Right atrium auricular region (tissue), 2 donors: ENCODE measurements at places on chromosomes 5 and 9. TPM values are rescaled to one million over a fixed set of nuclear protein-coding genes. Genes with fewer than 3 reads are reported as not detected.

- DNase-seq = no peak
Observed at GRCh38 chr5:85985167-85985566, 632.6 kb upstream of the COX7C start.

DNA sequence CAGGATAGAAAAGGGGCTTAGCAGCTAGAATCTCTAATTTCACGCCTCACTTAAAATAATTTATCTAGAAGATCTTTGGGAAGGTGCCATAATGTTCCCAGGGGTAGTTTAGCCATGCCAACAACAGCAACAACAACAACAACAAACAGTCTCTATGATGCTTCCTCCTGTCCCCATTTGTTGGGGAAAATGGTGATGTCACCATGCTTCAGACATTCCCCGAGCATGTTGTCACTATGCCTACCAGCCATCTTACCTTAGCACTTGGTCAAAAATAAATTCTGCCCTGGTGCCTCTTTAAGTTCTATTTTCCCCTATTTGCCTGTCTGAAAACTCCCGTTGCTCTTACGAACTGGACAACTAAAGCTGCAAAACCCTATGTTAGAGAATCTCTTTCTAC, 76.6 kb downstream of the KCNN2 start:
- DNase-seq = no peak

- DNase-seq = no peak
Observed at GRCh38 chr5:74502479-74502950, 138.0 kb downstream of the ENC1 start.

GRCh38 chr9:123090198-123090896, 56.9 kb downstream of the GPR21 start:
- no peak for DNase-seq

DNA sequence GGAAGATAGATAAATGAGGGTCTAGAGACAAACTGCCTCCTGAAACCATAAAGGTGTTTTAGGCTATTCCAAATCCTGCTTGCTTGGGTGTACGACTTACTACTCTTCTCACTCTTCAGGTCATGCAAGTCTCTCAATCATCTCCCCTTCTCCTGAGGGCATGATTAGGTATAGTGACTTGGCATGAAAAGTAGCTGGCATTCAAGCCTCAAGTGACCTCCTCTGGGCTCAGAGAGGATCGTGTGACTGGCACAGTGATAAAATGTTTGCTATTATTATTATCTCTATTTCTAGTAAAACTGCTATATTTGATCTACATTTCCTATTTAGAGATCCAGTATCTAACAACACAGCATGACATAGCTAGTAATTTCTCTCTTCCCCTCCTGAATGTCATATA, 494.8 kb downstream of the SPOCK1 start:
- no peak for DNase-seq

DNA sequence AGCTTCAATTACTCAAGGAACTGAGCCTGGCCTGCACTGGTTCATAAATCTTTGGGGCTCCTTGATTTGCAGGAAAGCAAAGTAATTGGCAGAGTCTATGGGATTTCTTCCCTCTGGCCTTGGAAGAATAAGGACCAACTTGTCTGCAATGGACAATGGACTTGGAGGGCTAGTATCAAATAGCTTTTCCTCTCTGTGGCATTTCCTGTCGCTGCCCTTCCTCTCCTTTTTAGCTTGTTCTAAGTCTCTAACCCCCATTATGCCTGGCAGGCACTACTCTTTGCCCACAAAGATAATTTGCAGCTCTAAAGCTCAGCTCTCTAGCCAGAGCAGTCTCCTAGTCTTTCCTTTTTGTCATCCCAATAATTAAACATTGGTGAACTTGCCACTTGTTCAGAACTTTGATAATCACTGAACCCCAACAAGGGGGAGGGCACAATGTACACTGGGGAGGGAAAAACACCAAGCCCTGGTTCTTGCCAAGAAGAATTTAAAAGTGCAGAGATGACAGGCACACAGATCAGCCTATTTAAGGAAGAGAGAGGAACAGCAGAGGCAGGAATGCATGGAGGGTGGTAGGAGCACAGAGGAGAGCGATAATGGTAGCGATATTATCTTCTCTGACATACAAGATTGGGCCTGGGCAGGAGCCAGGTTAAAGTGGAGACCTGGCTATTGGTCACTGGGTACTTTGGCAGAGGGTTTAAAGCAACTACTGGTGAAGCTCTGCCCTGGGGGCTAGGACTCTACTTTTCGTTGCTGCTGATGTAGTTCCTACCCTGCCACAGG, 38.5 kb downstream of the FAM219A start:
- DNase-seq = no peak

DNA sequence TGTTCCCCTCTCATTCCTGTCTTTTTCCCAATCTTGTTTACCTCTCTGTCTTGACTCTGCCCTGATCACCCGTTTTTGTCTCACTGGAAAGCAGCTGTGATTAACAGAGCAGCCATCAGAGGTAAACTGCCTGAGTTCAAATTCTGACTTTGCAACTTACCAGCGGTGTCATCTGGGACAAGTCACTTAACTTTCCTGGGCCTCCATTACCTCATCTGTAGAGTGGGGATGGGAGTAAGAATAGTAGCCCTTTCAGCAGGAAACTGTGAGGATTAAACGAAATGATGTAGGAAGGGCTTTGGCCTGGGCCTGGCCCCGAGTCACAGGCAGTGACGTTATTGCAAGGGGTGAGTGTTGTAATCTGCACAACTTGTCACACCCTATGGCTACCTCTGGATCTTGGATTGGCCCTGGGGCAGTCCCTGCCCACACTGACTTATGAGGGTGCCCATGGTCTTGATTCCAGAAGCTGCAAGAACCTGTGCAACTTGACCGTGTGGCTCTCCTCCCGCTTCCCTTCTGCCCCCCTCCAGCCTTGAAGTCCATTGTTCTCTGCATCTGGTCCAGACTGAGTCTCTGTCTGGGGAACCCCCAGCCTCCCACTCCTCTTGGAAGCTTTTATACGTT, 657 bp upstream of the PCDH12 start:
- DNase-seq = peak; percentile 83

- no peak for DNase-seq
Observed at GRCh38 chr9:23307731-23308513, 518.1 kb downstream of the ELAVL2 start.

DNA sequence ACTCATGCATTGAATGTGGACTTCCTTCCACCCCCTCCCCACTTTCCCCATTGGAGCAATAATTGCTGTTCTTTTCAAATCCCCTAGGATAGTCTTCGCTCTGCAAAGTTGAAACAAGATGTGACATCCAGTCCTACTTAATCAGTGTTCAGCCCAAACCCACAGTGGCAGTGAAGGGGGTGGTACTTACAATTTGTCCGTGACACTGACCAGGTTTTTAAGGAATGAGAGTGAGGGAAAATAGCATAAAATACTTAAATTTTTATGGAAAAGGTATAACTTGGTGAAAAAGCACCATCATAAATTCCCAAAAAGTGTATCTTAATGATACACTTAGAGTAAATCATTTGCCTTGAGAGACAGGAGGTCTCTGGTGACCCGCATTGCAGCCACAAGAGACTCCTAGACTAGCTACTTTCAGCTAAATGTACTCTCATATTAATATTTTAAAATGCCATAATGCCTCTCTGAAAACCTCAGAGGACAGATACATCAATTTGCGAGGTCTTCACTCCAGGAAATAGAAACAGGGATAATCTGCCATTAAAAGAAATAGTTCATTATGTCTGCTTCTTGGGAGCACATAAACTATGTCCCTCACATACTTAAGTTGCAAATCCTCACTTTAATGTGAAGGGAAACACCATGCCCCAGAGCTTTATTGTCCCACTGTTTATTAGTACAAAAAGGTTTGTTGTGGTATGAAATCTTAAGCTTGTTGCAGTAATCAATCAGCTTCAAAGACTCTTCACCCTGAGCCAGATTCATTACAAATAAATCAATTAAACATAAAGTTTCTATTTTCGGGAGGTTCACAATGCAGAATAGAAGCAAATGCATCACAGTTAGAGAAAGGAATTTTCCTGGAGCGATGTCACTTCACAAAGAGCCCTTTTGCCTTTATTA, 343.6 kb upstream of the ISL1 start:
- no peak for DNase-seq

- no peak for DNase-seq
Observed at GRCh38 chr5:99305045-99305580, 376.3 kb upstream of the CHD1 start.

GRCh38 chr5:132238169-132238744, 10.6 kb upstream of the P4HA2 start:
- DNase-seq = peak; percentile 84

DNA sequence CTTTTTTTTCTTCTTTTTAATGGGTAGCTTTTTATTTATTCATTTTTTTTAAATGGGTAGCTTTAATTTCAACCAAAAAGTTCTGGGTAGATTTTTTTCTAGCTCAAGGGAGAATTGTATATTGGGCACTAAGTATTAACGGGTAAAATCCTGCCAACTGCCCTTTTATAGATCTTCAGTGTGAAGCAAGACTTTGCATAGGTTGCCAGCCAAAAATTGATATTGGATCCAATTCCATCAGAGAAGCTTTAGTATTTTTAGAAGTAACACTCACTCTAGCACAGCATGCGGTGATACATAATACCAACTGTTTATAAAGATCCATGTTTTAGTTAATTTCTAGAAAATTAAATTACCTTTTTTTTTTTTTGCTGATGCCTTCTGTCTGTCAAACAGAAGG, 49.8 kb downstream of the SH3GL2 start:
- DNase-seq = no peak

GRCh38 chr5:143462431-143462830, 58.9 kb upstream of the NR3C1 start:
- no peak for DNase-seq

DNA sequence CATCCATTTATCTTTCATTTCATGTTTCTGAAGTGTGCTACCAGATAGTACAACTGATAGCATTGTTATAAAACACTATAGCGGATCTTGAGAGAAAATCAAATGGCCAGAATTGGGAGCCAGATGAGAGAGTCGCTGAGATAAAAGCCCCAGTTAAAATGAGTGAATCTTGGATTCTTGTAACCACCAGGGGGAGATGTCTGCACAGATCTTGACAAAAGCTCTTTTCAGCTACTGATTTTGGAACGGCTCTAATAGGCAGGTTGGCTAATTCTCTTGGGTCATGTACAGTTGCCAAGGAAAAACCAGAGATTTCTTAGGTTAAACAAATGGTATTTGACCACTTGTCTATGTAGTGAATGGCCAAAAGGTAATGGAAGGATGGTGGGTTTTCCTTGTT, 21.7 kb downstream of the F2RL2 start:
- no peak for DNase-seq

GRCh38 chr5:94700592-94700991, 82.1 kb downstream of the SLF1 start:
- no peak for DNase-seq

DNA sequence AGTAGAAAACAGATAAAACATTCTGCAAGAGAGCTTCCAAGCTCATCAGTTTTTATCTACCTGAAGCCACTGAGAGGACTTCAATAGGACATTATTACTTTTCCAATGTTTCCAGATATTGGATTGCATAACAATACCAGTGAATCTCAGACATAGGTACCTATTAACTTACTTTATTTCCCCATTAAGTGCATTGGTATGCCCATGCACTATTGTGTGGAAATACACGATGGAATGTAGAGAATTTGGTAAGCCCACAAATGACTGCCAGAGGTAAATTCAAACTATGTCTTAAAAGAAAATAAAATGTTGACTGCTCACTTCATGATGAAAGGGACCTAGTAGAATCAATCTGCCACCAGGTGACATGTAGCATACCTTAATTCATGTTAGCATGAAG, 48.1 kb upstream of the PRR16 start:
- no peak for DNase-seq

- no peak for DNase-seq
Observed at GRCh38 chr9:92310562-92310961, 14.6 kb downstream of the NOL8 start.

- DNase-seq = no peak
Observed at GRCh38 chr9:131977109-131977838, 102.4 kb downstream of the MED27 start.

GRCh38 chr9:124281931-124282371, 24.2 kb downstream of the NEK6 start:
- no peak for DNase-seq

GRCh38 chr5:125006011-125006685, 259.7 kb upstream of the ZNF608 start:
- DNase-seq = no peak

GRCh38 chr9:92499701-92500100, 17.4 kb upstream of the ASPN start:
- DNase-seq = no peak

- DNase-seq = peak; percentile 90
Observed at GRCh38 chr9:25678147-25678666, at the start of gene TUSC1. Gene TUSC1, minus strand, starts transcription at chr9:25678444. Its CDS starts 132 bp downstream, at chr9:25678312.

DNA sequence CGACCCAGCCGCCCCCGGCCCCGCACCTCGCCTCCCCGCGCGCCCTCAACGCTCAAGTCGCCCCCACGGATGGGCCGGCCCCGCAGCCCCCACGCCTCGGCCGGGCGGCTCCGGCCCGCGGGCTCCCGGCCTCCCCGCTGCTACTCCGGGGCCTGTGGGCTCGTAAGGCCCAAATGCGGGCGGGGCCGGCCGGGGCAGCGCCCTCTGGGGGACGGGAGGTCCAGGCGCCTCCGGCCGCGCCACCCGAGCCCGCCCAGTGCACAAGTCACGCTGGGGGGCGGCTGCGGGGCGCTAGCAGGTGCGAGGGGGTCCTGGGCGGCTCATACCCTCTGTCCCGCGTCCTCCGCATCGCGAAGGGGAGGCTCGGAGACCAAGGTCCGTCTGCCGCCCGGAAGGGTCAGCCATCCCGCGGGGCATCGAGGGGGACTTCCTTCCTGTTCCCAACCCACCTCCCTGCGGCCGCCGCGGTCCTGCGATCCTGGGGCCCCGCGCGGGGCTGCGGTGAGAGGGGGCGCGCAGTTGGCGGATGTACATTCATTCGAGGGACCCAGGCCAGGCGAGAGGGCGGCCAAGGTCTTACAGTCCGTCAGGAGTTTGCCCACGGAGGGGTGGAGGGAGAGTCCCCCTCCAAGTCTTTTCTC, at the start of gene CIZ1:
TSS of gene CIZ1 (minus strand) at position 167 of the 641 bp plus-strand sequence. CDS start 715 bp downstream, outside the sequence.
- peak; percentile 80 for DNase-seq

DNA sequence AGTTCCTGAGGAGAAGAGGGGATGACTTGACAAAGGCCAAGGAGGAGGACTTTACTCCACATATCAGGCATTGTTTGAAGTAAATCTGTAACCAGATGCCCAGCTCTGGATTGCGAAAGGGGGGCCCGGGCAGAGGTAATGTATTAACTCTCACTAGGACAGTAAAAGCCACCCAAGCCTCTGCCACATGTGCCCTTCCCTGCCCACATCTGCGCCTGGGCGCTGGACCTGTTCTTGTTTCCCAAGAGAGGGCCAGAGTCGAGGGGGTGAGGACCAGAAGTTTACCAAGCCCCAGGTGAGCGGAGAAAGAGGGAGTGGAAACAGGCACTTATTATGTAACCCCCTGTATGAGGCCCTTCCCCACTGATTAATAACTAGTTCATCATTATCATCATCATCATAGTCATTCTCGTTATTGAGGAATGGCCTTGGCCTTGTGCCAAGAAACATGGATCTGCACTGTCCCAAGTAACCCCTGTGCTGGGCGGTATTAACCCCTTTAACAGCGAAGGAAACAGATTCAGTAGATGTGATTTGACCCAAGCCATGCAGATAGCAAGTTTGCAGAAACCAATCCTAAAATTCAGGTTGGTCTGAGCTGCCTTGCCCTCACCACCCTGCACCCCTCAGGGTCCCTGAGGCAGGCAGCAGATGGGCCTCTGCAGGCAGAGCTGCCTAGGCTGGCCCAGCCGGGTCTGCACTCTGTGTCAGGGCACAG, at the start of gene SLC23A1:
TSS of gene SLC23A1 (minus strand) at position 23 of the 718 bp plus-strand sequence. CDS start 44 bp downstream, outside the sequence.
- no peak for DNase-seq

COL5A1 gene
- 10.9 TPM for total RNA-seq

UGT3A1 gene
- not detected for total RNA-seq

CCDC171 gene
- total RNA-seq = 0.90 TPM

KIAA0825 gene
- total RNA-seq = 2.4 TPM

PLCXD3 gene
- total RNA-seq = 68.3 TPM

C9orf153 gene
- 0.28 TPM for total RNA-seq

ARHGEF37 gene
- total RNA-seq = 11.0 TPM

MINAR2 gene
- not detected for total RNA-seq
